ENCODE measurements at places on chromosomes 1 and 21.

GRCh38 chr1:211335522-211336157, 9.0 kb downstream of the TRAF5 start:
- no peak for DNase-seq

DNA sequence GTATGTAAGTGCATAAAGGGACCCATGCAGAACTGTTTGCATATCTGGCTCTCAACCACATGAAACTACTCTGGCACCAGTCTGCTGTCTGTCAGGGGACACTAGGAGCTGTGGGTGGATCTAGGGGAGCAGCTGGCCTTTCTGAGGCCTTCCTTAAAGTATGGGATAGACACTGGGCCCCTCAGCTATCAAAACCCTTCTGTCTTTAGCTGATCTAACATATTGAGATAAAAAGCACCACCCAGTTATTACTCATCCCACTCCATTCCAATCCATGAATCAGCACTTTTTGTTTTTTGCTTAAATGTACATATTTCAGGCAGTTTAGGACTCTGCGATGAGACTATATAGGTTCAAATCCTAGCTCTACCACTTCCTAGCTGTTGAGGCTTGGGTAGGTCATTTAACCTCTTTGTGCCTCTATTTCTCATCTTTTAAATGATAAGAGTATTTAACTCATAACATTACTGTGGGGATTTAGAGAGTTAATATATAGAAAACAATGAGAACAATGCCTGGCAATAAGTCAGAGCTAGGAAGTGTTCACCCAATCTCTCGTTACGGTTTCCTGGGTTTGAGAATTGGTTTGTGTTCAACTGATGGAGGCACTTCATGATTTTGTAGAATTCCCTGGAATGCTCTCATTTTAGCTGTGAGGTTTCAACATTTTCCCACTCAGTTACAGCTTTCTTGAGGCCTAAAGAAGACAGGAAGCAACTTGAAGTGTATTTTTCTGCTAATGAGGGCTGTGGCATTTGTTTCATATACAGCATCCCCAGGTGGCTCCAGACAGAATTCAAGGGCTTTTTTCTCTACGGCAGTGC, 68.9 kb downstream of the LRIG2 start:
- peak; percentile 65 for DNase-seq

DNA sequence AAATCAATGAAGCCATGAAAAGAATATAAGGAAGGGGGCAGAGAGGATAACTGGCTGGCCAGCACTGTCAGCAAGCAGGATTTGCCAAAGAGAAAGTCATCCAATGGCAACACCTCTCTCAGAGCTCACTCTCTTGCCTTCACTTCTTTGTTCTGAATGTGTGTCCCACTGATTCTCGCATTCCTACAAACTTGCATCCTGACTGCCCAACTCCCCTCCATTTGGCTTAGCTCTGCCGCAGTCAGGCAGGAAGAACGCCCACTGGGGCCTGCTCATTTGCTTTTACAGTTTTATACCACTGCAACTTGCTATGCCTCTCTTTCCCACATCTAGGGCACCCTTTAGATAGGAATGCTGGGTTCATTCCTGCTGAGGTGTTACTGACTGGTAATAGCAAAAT, 364.2 kb upstream of the ST6GALNAC5 start:
- DNase-seq: no peak

GRCh38 chr1:239126884-239127283, 259.5 kb upstream of the CHRM3 start:
- DNase-seq: no peak

DNA sequence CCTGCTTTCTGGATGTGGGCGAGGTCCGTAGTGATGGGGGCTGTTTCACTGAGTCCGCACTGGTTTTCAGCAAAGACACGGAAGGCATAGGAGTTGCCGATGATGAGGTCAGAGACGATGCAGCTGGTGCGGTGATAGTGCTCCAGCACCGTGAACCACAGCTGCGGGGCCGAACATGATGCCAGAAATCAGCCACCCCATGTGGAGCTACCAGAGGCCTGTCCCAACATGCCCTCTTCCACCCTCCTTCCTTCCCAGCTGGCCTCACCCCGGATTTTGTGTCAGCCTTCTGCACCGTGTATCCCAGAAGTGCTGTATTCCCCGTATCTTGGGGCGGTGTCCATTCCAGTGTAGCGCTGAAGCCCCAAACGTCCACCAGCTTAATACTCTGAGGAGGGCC, 10.0 kb downstream of the MYBPHL start:
- DNase-seq: no peak

- DNase-seq: peak; percentile 81
Measured at GRCh38 chr1:94095112-94095637, 25.8 kb downstream of the ABCA4 start.

DNA sequence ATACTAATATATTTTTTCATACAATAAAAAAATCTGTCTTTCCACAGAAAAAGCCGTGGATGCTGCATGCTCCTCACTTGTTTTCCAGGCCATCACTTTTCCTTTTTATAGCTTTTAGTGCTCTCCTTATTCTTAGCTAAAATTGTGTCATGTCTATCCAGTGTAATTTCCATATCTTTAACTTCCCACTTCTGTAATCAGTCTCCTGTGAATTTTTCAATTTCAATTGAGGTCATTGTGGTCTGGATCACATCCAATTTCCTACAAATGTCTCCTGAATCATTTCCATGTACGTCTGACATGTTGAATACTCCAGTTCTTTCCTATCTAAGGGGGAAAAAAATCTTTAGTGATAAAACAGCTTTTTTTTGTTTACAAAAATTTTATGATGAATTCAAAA, 838.2 kb upstream of the B3GALT2 start:
- peak; percentile 72 for DNase-seq

- no peak for DNase-seq
Measured at GRCh38 chr1:246267896-246268295, 239.2 kb downstream of the SMYD3 start.

GRCh38 chr1:99808391-99809115, 41.6 kb upstream of the AGL start:
- peak; percentile 96 for DNase-seq

DNA sequence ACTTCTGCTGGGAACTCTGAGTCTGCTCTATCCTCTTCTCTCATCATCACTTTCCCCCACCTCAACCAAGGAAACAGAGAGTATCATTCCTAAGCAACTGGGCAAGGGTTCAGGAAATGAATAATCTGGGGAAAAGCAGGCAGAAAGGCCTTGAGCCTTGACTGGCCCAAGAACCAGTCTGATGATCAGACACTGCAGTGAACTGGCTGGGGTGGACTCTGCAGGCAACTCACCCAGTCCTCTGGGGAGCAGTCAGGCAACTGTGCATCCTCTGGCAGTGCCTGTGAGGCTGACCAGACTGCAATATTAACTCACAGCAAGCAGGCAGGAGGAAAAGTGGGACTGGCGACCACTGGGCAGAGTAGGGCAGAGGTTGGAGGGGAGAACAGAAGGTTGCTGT, 991 bp downstream of the ANKRD35 start:
- DNase-seq: peak; percentile 54

DNA sequence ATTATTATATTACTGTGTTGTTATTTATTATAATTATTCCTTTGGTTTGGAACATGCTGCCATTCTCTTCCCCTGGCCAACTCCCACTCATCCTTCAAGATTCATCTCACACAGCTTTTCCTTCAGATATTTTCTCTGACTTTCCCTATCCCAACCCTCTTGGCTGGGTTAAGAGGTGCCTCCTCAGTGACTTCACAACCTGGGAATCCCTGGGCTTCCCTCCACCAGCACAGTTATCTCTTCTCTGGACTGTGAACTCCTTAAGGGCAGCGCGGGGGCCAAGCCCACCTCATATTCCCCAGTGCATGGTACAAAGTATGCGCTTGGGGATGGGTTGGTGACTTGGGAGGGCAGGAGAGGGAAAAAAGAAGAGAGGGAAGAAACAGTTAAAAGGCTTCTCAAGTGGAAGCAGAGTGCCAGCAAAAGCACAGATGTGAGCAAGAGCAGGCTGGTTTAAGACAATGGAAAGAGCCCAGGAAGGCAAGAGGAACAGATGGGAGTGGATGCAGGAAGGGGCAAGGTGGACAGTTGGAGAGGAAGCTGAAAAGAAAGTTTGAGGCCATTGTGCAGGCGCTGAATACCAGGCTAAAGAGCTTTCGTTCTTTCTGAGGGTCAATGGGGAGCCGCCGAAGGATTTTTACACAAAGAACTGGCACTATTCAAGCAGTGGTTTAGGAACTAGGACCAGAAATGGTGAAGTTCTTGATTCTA, 132.3 kb downstream of the BEND5 start:
- DNase-seq: no peak

- no peak for DNase-seq
Measured at GRCh38 chr1:96688767-96689166, 32.8 kb upstream of the PTBP2 start.

- peak; percentile 13 for DNase-seq
Measured at GRCh38 chr21:35737899-35738346, 322.4 kb downstream of the SETD4 start.

DNA sequence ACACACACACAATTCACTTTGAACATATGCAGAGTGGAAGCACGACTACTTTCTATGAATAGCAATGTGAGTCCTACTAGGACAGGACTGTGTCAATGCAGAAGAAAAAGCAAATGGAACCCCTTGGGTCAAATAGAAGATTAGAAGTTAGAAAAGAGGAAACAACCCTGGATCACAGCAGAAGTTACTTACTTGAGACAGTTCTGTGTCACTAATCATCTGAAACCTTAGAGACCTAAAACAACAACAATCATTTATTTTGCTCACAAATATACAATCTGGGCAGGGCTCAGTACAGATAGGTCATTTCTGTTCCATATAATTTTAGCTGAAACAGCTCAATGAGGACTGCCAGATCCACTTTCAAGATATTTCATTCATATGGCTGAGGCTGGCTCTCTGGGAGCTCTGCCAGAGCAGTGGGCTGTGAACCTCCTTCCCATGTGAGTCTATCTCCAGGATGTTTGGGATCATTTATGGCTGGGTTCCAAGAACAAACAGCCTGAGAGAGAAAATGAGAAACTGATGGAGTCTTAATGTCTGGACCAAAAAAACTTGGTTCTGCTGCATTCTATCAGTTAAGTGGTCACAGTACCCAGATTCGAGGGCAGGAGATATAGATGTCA, 42.5 kb upstream of the IL10 start:
- peak; percentile 34 for DNase-seq

DNA sequence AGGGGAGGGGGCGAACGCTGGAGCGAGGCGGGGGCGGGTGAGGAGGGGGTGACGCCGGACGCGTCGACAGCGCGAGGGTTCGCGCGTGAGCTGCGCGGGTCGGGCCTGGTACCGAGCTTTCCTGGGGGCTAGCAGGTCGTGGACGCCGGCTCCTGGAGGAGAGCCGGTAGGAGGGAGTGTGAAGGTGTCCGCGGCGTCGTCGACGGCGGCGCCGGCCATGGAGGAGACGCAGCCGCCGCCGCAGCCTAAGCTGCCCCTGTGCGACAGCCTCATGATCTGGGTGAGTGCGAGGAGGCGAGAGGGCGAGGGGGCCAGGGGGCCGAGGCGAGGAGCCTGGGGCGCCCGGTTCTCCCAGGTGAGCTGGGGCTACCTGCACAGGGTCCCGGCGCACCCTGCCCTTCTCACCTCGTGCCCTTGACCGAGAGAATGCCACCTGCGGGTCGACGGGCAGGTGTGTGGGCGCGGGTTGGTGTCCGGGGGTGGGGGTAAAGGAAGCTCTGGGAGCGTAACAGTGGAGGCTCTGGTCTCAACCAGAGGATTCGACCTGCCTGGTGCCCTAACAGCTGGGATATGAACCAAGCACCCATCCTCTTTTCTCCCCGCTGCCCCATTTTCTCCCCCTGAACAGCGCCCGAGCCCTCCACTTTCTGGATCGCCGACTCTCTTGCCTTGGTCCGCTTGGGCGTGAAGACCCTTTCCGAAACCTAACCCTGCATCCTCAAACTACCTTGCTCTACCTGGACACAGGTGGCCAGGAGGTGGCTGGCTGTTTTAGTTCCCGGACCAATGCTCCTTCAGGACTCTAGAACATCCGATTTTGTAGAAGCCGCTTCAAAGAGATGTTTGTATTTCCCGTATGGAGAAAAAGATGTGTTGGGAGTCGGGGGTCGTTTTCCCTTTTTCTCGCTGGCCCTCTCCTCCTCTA, at the start of gene HOOK1:
TSS of gene HOOK1 (plus strand) at position 49 of the 925 bp plus-strand sequence. CDS start at position 218, 169 bp downstream.
- DNase-seq: no peak

DNA sequence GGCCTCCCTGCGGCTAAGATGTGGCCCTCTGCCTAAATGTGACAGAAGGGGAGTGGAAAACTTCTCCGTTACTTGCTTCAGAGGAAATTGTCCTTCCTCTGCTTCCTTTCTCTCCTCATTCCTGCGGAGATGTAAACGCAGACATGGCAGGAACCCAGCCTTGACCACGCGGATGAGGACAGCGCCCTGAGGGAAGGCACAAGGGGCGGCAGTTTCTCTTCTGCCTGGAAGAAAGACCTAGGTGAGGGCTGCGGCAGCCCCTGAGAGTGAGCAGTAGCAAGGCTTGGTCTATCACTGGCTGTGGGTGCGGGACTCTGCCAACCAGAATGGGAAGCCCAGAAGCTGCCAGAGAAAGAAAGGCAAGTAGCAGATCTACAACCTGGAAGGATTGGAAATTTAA, 14.0 kb upstream of the CTPS1 start:
- DNase-seq: no peak

DNA sequence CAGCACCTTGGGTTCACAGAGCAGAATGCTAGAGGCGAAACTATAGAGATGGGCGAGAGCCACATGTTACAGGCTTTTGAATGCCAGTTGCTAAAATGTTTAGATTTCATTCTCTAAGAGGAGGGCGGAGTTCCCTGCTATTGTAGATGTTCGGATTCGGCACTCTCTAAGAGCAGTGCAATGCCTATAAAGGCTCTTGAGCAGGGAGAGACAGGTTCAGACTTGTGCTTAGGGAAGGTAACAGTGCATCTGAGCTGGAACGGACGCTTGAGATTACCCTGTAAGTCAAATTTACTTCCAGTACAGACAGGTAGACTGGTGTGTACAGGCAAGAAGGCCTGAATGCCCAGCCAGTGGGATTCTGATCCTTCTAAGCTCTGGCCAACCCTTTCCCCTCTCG, 15.3 kb downstream of the LURAP1 start:
- no peak for DNase-seq

DNA sequence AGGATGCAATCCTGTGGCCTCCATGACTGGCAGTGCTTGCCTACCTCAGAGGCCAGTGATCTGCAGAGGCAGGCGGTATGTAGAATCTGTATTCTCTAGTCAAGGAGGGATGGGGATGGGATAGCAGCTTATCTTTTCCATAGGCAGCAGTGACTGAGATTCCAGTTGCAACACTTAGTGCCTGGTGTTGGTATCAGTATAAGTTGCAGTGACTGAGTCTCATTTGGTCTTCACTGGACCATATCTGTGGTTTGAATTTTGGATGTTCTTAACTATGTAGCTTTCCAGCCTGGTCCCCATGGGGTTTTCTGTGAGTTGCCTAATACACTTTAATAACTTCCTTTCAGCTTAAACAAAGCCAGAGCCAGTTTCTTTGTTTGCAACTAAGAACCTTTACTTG, 16.5 kb downstream of the DYRK1A start:
- DNase-seq: no peak

- no peak for DNase-seq
Measured at GRCh38 chr1:201357636-201358348, 19.7 kb downstream of the TNNT2 start.

- DNase-seq: no peak
Measured at GRCh38 chr1:212593821-212594251, 14.7 kb upstream of the ATF3 start.

Measured in fibroblast of skin of back (primary cell).